Endodermal cell (in vitro differentiated cells): ENCODE measurements at places on chromosomes 5 and 9.

- H3K4me3 ChIP-seq = peak overlapping the region; percentile 81
- H3K36me3 ChIP-seq = peaks cover 22% of the 10 kb centered on the region
- peaks cover 12% of the 10 kb centered on the region for H3K4me1 ChIP-seq
- H3K27ac ChIP-seq = no peak overlapping the region
- no peaks in the 10 kb centered on the region for H3K27me3 ChIP-seq
Measured at GRCh38 chr9:127397646-127398274, 791 bp downstream of the SLC2A8 start.

DNA sequence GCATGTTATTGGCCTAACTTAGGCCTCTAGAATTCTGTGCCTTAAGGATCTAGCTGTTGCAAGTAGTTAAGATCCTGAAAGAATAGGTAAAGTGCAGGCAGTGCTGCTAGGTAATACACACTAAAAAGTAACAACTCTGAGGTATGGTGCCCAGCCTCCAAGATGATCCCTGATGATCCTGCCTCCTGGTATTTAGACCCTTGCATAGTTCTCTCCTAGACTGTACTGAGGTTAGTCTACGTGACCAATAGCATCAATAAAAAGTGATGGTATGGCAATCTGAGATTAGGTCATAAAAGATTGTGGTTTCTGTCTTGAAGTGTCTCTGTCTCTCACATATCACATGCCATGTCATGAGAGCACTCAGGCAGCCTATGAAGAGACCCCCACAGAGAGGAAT, 9.2 kb downstream of the TSTD2 start:
- H3K36me3 ChIP-seq = peaks cover 76% of the 10 kb centered on the region
- H3K4me3 ChIP-seq = no peak overlapping the region
- DNase-seq = no peak

DNA sequence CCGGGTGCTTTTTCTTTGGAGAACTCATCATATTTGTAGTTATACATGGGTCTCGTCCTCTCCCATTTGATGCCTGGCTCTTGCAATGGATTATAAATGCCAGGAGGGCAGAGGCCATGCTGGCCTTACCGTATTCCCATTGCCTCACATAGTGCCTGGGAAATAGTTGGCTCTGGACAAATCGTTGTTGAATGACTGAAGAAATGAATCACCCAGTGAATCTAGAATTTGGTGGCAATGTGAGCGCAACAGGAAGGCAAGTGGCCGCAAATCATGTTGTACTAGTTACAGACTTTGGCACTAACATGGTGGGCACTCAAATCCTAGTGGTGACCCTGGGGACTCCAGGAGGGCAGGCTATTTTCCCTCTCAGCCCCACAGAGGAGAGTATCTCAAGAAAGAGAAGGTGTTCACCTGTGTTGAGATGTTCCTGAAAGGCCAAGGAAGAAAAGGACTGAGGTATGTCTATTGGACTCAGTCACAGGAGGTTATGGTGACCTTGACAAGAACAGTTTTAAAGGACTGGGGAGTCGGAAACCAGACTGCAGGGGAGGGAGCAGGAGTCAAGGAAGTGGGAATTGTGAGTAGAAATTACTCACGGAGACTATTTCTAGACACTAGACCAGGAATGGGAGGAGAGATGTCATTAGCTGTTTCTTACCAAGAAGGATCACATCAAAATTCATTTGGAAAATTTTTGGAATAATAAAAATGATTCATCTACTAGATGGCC, 61.7 kb upstream of the COL15A1 start:
- H3K4me3 ChIP-seq = no peak overlapping the region
- H3K27ac ChIP-seq = no peak overlapping the region
- no peaks in the 10 kb centered on the region for H3K36me3 ChIP-seq
- no peak for DNase-seq
- no peaks in the 10 kb centered on the region for H3K4me1 ChIP-seq

DNA sequence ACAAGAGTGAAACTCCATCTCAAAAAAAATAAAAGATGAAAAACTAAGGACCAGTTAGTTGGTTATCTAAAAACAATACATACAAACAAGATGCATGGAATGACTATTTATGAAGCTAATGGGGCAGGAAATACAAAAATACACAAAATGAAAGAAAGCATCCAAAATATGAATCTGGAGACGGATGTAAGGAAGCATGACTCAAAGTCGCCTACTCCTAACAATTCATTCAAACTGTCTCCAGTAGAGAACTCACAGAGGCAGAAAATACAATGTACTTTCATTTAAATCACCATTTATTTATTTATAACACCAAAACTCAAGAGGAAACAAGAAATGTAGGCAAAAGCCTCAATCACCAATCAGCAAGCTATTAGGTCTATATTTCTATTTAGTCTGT, 68.4 kb downstream of the SCAI start:
- no peak for DNase-seq
- peaks cover 3% of the 10 kb centered on the region for H3K36me3 ChIP-seq
- H3K4me3 ChIP-seq = no peak overlapping the region
- no peak overlapping the region for H3K27ac ChIP-seq
- no peaks in the 10 kb centered on the region for H3K27me3 ChIP-seq

DNA sequence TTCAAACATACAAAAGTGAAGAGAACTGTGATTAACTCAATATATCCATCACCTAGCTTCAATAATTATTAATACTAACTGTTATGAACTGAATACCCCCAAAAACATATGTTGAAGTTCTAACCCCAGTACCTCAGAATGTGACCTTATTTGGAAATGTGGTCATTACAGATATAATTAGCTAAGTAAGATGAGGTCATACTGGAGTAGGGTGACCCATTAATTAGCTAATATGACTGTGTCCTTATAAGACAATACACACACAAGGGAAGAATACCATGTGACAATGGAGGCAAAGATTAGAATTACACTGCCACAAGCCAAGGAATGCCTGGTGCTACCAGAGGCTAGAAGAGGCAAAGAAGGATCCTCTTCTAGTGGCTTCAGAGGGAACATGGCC, 7.8 kb downstream of the RRAGA start:
- H3K27ac ChIP-seq = no peak overlapping the region
- H3K4me3 ChIP-seq = no peak overlapping the region
- H3K4me1 ChIP-seq = peaks cover 3% of the 10 kb centered on the region
- no peaks in the 10 kb centered on the region for H3K27me3 ChIP-seq

GRCh38 chr5:90265545-90265857, 144.1 kb downstream of the CETN3 start:
- no peak overlapping the region for H3K27ac ChIP-seq
- H3K27me3 ChIP-seq = no peaks in the 10 kb centered on the region
- no peak overlapping the region for H3K4me3 ChIP-seq

DNA sequence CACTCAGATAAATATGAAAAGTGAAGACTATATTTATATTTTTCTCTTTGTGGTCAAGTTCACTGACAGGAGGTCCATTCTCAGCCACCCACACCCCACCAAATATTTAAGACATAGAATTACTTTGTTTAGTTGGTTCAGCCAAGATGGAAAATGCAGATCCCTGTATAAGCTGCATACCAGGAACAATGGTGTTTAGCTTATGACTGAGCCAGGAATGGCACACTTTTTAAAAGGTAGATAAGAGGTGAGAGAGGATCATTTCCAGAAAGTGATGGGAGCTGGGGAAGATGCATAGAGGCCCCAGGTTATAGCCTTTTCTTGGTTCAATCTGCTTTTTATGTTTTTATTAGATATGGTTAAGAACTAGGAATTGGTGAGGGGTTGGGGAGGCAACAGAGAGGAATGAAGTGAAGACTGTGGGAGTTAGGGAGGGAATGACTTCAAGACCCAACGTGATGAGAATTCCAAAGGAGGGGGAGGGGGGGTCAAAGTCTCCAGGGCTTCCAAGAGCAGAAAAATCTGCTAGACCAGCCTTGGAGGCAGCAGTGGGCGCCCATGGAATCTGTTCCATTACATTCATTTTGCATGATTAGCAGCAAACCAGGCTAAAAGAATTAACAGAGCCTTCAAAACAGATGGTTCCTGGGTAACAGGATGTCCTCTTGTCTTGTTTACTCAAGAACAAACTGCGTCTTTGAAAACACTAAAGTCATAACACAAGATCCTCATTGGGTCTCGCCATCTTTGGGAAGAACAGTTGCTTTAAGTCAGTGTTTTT, 95.2 kb downstream of the FGF1 start:
- H3K27ac ChIP-seq = no peak overlapping the region
- no peaks in the 10 kb centered on the region for H3K4me1 ChIP-seq
- H3K27me3 ChIP-seq = no peaks in the 10 kb centered on the region
- DNase-seq = no peak

DNA sequence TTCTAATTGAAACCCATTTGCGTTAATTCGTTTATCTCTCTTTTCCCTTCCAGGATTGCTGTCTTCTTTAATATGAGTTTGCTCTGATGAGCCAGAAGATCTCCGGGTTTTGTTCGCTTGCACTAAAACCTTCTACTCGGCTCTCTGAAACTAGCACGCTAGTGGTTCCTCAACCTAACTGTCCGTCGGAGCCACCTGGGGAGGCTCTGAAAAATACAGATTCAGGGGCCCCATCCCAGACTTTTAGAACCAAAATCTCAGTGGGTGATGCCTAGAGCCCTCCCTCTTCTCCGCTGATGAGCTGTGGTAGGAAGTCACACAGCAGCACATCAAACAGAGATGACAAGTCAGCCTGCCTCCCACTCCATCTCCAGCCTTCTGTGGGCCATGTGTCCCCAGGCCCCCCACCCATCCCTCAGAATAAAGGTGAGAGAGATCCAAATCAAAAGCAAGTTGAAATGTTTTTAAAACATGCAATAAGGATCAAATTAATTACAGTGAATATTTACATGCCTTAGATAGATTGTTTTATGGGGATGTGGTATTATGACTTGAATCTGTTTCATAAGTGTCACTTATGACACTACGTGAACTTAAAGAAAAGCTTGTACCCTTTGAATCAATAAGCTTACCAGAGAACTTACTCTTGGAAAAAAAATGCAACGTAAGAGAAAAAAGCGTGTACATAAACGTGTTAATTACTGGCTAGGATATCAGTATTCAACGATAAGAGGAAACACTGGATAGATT, 16.4 kb downstream of the FCN2 start:
- H3K4me3 ChIP-seq = no peak overlapping the region
- DNase-seq = no peak
- no peaks in the 10 kb centered on the region for H3K4me1 ChIP-seq
